ENCODE measurements at places on chromosomes 2 and 18.
A peak's percentile ranks its signal among the peaks of the same experiment; 100 is the strongest.

DNA sequence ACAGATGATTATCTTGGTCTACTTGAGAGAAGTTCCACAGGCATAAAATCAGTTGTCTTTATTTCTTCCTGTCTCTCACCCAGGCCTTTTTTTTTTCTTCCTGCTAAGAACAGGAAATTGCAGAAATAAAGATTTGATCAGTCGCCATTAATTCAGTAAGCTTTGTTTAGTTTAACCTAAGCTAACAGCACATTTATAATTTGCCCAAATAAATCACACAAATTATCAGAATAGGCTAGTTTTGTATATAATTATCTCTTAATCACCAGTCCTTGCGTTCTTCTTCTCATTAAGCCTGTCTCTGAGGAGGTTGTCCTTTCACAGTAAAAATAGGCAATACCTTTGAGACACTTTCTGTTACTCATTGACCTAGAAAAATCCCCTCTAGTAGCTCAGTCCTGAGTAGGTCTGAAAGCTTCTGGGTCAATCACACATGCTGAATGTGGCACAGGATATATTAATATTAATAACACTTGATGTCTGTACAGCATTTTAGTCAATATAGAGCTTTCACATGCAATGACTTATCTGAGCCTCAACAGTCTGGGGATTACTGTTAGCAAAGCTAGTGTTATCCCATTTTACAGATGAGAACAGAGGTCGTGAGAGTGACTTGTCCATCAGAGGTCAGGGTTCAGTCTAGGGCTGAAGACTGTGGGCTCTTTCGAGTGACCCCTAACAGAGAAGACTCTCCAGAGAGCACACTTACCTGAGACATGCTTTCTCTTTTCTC is 11.2 kb upstream of the STK17B start:
- DNase-seq: no peak

GRCh38 chr2:160820691-160821090 is 327.1 kb upstream of the RBMS1 start:
- no peak for DNase-seq

DNA sequence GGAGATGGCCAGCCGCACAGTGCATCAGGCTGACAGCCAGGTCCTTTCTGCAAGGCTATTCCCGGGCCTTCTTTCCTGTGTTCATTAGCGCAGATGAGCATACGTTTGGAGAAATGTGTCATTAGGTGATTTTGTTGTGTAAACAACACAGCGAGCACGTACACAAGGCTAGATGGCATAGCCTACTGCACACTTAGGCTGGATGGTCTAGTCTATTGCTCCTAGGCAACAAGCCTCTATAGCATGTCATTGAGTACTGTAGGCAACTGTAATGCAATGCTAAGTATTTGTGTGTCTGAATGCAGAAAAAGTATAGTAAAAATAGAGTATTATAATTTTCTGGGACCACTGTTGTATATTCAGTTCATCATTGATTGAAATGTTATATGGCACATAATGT is 50.9 kb upstream of the PHLPP1 start:
- no peak for DNase-seq

DNA sequence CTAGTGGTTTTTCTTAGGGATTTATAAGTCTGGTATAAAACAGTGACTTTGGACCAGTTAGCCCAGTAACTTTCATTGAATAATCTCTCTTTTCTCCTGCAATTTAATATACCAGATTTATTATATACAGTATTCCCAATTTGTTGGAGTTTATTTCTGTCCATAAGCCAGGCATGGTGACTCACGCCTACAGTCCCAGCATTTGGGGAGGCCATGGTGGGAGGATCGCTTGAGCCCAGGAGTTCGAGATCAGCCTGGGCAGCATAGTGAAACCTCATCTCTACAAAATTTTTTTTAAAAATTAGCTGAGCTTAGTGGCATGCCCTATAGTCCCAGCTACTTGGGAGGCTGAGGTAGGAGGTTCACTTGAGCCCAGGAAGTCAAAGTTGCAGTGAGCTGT is 26.7 kb downstream of the CNNM4 start:
- DNase-seq: no peak

GRCh38 chr2:111938392-111938791 is 40.0 kb downstream of the MERTK start:
- no peak for DNase-seq

DNA sequence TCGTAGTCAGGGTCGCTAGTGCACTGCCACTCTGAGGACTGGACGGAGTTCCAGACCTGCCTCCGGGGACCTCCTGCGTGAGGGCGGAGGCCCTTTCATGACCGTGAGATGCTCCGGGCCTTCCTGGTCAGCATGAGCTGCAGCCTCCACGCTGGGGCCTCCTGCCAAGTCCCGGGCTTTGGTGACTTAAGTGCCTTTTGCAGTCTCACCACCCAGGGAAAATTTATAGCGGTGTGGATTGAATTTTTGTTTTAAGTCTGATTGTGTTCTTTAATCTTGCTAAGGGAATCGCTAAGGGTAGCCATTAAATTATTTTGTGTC is 33.6 kb downstream of the CHRNA1 start:
- no peak for DNase-seq

- DNase-seq: no peak
These were observed 110.5 kb upstream of the SCG2 start for GRCh38 chr2:223712642-223713041.

GRCh38 chr2:223121283-223121682 is 69.3 kb downstream of the KCNE4 start:
- no peak for DNase-seq

DNA sequence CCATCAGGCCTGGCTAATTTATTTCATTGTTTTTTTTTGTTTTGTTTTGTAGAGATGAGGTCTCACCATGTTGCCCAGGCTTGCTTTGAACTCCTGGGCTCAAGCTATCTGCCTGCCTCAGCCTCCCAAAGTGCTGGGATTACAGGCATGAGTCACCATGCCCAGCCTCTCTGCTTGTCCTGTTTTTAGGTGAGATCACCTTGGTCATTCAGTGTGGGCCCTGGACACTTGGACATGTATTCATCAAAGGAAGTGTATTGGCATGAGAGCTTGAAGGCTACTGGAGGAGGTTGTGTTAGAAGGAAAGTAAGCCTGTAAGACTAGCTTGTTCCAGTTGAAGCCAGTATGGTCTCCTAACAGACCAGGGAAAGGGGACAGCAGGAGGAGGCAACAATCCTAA is 229.2 kb upstream of the RGPD4 start:
- no peak for DNase-seq

DNA sequence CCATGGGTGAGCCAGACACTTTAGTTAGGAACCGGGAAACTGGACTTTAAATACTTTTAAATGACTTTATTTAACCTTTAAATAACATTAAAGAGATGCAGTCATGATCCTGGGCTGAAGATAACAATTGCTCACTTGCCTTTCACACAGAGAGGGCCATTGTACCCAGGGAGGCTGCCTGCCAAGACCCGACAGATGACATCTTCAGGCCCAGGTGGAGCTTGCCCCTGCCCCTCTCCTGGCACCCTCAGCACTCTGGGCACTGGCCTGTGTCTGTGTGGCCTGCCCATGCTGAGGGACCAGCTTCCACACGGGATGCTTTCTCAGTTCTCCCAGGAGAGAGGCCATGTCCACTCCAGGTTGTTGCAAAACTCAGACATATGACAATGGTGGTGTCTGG is 216.4 kb upstream of the MYT1L start:
- no peak for DNase-seq

- DNase-seq: no peak
These were observed 37.9 kb downstream of the GALNT1 start for GRCh38 chr18:35619464-35619863.

- DNase-seq: no peak
These were observed 383.6 kb downstream of the DCC start for GRCh38 chr18:52723550-52723970.

DNA sequence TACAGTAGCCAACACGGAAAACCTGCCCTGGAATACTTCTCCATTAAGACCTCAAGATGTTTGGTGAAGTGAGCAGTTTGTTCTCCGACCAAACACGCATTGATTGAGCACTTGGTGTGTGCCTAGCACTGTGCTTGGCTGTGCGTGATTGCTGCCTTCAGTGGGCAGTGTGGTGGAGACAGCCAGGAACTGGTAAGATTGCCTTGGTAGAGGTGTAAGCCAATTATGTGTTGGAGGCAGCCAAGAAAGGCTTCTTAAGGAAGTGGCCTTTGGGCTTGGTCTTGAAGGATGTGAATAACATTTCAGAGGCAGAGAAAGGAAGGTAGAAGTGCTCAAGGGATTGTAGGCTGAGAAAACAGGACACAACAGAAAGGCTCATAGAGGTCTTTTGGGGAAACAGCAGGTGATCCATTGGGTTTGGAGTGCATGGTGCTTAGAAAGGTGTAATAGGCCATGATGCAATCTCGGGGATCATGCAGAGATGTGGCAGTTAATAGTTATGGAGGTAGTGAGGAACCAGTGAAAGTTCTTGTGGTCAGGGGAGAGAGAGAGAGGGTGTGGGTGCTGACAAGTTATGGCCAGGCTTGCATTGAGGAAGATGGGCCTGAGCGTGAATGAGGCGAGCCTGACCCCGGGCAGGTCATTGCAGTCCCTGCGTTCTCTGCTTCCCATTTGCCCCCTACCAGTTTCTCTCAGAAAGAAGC is 6.3 kb downstream of the B3GNT2 start:
- no peak for DNase-seq

DNA sequence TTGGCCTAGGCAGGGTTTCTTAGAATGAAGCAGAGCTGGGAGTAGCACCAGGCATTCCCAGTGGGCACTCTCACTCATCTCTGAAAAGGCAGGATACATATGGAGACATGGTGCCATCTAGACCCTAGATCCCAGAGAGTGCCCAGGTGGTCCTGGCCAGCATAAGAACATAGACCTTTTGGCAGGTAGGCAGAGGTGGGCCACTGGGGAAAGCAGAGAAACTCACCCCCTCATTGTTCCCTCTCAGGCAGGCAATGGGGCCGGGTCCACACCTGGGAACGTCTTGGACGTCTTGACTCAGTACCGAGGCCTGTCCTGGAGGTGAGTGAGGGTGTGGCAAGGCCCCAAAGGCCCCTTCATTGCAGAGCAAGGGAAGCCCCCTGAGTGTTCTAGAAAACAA is 69.2 kb downstream of the PLB1 start:
- no peak for DNase-seq

- DNase-seq: no peak
These were observed 33.6 kb downstream of the FARP2 start for GRCh38 chr2:241389697-241390096.

DNA sequence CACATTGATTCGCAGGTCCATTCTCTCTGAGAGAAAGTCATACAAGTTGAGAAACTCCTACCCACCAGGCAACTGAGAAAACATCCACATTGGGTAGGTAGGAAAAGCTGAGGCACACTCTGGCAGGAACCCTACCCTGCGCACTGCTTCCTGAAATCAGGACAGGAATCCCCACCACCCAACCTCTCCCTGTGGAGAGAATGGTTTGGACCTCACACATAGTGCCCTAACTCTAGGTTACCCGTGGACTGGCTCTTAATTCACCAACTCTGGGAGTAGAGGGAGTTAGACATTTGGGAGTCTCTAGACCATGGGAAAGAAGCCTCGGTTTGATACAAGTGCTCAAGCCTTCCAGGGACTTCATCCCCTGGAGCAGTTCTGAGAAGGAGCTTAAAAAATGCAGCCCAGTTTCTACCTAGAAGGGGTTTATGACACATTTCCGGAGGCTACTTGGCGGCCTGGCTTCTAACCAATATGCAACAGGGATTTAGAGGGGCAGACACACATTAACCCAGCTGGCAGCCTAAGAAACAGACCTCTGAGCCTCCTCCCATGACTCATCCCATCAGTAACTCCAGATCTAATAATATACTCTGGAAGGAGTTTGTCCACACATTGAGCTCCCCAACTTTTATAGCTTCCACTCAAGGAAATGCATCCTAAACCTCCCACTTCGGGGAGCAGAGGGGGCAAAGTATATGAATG is 136.7 kb downstream of the EML6 start:
- no peak for DNase-seq

DNA sequence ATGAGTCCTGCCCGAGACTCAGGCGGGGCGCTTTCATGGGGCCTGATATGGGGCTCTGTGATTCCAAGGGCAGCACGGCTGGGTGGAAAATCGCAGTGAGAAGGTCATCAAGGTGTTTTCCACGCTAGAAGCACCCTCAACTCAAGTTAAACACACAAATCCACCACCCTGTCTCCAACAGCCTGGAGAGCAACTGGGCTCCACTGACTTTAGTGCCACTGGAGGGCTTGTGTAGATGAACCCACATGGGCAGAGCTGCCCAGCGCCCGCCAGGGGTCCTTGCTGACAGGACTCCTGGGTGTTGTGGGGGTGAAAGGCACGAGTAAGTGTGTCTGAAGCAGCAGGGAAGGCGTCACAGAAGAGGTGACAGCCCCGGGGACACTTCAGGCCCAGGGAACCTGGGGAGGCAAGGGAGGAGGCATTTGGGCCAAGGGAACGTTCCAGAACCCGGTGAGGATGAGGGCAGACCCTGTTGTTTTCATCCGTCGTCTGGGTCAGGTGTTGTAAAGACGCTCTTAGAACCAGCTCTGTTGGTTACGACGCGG is 51.8 kb upstream of the CTDP1 start:
- DNase-seq: peak; percentile 5
